AG10803 (cell line): ENCODE measurements at places on chromosomes 3 and 15.

DNA sequence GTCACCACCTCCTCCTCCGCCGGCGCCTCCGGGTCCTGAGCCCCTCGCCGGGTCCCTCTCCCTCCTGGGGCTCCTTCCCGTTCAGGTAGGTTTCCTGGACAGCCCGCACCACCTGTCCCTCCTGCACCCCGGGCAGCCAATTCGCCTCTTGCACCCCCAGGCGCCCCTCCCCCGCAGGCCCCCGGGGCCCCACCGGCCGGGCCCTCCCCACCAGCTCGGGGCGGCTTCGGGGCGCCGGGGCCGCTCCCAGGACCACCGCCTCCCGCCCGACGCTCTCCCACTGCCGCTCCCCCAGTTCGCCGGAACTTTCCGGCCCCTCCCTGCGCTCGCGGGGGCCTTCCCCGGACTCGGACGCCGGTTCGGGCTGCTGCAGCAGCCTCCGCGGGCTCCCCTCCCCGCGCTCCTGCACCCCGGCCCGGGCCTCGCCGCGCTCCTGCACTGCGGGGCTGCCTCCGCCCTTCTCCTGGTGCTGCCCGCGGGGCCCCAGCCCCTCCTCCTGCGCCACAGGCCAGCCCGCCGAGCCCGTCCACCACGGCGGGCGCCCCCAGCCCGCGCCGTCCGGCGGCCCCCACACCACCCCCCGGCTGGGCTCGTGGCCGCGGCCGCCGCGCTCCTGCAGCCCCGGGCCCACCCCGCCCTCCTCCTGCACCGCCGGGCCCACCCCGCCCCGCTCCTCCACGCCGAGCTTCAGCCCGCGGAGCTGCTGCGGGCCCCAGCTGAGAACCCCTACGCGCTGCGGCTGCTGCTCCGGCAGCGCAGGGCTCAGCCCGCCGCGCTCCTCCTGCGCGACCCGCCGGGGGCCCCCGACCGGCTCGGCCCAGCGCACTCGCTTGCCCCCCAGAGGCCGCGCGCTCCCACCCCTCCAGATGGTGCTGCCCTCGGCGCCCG, 587 bp upstream of the TNK2 start:
- DNase-seq, result no peak

GRCh38 chr15:100860829-100861510, 18.7 kb upstream of the ALDH1A3 start:
- no peak for DNase-seq

- DNase-seq, result peak; percentile 27
Measured at GRCh38 chr3:37787153-37787867, 74.4 kb upstream of the CTDSPL start.

- no peak for DNase-seq
Measured at GRCh38 chr15:48644827-48645557, 517 bp downstream of the FBN1 start.

DNA sequence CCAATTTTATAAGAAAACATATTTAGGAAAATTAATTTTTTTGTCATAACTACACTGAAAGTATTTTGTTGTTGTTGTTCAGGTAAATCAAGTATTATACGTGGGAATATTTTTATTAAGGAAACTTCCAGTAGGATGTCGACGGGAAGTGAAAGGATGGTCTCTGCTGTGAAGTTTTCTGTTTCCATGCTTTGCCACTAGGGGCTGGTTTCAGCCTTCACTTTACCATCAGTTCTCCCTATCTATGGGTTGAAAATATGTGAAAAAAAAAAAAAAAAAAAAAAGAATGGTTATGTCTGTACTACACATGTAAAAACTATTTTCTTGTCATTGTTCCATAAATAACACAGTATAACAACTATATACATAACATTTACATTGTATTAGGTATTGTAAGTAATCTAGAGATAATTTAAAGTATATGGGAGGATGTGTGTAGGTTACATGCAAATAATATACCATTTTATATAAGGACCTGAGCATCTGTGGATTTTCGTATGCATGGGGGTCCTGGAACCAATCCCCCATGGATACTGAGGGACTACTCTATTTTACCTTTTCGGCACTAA, 136.7 kb downstream of the SMAD6 start:
- DNase-seq, result peak; percentile 47

GRCh38 chr15:68305420-68305871, 27.9 kb downstream of the FEM1B start:
- no peak for DNase-seq
